Substantia nigra (tissue), 51 donors: ENCODE measurements at places on chromosomes 7 and 10.

- DNase-seq = no peak
Observed at GRCh38 chr7:30923009-30923773, 11.5 kb downstream of the AQP1 start.

DNA sequence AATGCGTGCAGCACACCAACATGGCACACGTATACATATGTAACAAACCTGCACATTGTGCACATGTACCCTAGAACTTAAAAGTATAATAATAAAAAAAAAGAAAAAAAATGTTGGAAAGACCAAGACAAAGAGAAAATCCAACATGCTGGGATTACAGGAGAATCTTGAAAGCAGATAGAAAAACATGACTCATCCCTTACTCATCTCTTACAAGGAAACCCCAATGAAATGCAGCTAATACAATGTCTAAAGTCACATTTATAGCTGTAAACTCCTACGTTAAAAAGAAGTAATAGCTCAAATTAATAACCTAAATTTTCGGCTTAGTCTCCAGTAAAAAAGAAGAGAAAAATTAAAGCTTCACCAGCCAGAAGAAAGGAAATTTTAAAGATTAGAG lies 47.5 kb upstream of the DGKB start:
- no peak for DNase-seq

GRCh38 chr7:140881507-140882228 lies 43.1 kb downstream of the BRAF start:
- no peak for DNase-seq

DNA sequence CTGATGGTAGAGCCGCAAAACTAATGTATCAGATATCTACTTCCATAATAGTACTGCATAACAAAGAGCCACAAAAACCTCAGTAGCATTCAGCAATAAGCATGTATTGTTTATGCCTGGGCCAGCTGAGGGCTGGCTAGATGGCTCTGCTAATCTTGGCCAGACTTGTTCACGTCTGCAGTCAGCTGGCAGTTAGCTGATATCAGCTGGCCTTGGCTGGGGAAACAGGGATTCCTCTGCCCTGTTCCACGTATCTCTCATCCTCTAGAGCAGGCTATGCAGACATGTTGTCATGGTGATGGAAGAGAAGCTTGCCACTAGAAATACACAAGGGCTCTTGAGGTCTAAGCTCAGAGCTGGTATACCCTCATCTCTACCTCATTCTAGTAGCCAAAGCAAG lies 62.9 kb downstream of the GRM8 start:
- DNase-seq = no peak
